ENCODE measurements at places on chromosomes 3 and 15. TPM values are rescaled to one million over a fixed set of nuclear protein-coding genes. Genes with fewer than 3 reads are reported as not detected.

GRCh38 chr15:32028921-32029320 lies 1.4 kb upstream of the CHRNA7 start:
- no peak for DNase-seq

DNA sequence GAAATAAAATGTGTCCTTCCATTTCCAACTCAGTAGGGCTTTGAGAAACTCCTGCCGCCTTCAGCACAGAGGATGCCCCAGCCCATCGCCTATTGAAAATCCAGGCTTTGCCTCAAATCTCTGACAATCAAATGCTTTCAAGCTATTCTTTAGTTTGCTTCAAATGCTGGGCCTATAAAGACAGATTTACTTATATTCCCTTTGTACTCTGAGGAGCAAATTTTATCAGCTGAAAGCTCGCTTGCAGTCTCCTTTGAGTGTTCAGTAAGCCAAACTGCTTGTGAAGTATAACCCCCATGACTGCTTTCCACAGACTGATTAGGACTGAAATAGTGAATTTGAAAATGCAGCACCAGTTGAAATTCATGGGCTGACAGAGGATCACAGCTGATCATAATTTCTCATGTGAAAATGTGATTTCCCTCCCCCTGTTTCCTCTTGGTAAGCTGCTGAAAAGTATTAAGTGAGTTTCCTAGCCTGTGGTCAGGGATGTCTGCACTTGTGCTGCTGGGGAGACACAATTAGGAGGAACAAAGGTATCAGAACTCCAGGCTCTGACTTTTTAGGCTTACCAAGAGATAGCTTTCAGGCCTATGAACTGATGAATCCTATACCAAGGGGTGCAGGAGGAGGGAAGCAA lies 563.4 kb upstream of the TGFBR2 start:
- DNase-seq, result no peak

DNA sequence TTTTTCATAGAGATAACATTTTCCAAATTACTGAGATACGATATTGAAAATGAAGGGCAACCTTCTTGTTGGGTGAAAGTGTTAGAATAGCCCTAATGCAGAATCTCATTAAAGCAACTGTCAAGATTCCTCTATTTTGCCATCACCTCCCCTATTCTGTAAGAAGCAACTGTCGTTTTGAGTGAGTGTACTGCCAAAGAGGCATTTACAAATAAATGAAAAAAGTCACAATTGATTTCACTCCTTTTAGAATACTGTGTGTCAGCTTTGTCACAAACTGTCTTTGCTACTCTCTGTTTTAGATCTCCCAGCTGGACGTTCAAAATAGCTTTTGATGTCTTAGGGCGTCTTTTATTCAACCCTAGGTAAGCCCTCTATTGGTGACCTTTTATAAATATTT lies 322.8 kb upstream of the NAALADL2 start:
- no peak for DNase-seq

GRCh38 chr3:144875211-144875610 lies 903.6 kb downstream of the DIPK2A start:
- no peak for DNase-seq

CD86 gene
- not detected for total RNA-seq

DNA sequence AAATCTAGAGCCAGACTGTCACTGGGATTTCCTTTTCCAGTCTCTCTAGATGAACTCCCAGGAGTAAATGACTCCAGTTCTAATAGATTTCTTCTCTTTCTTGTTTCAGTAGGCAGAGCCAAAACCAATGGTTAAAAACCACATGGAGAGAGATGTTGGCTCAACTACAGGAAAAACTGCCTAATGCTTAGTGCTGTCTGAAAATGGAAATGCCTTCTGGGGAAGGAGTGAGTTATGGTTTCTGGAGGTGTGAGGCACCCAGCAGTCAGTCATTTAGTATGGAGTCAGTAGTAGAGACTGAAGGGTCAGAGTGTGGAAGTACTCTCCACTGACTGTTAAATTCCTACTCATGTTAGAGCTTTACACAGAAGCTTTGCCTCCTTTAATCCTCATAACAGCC lies 136.7 kb downstream of the CCNL1 start:
- no peak for DNase-seq

DNA sequence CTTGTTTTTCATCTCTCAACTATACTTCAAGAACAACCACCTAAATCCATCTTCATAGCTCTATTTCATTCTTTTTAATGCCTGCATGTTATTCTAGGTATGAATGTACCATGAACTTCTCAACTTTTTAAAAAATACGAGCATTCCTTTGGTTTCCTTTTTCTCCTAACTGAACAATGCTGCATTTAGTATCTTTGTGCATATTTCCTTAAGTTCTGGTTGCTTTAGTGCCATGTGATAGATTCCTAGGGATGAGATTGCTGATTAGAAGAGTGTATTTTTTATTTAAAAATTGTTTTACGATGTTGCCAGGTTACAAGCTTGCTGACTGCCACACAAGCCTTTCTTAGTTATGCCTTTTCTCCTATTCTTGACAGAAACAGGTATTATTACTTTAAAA lies 34.7 kb downstream of the PEX5L start:
- no peak for DNase-seq

OR5AC2 gene
- not detected for total RNA-seq
